Stimulated activated CD8-positive, alpha-beta memory T cell treated with anti-CD3 and anti-CD28 coated beads, Interleukin-12 subunit alpha, Interleukin-12 subunit beta, amount 100 ng/mL, for 1 hour (primary cell): ENCODE measurements at places on chromosomes 6 and 20.

GRCh38 chr6:67615796-67616195 lies 1019.3 kb upstream of the ADGRB3 start:
- DNase-seq: no peak

GRCh38 chr6:16766836-16767745 lies 5.8 kb upstream of the ATXN1 start:
- DNase-seq: no peak

- no peak for DNase-seq
These were observed 34.0 kb upstream of the TASP1 start for GRCh38 chr20:13672690-13673089.

DNA sequence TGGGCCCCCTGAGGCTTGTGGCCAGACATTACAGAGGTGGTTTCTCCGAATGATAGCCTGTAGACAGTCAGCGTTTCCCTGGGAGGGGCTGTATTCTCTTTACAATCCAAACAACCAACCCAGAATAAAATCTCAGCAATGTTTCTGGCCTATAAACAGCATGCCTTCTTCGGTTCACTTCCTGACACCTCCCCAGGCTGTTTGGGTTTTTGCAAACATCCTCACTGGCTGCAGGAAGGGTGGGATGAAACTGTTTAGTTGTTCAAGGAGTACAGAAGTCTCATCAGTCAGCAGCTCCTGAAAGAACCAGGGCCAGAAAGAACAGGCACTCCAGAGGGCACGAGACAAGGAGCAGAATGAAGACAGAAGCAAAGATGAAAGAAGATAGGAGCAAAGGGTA lies 350.0 kb downstream of the QKI start:
- no peak for DNase-seq

DNA sequence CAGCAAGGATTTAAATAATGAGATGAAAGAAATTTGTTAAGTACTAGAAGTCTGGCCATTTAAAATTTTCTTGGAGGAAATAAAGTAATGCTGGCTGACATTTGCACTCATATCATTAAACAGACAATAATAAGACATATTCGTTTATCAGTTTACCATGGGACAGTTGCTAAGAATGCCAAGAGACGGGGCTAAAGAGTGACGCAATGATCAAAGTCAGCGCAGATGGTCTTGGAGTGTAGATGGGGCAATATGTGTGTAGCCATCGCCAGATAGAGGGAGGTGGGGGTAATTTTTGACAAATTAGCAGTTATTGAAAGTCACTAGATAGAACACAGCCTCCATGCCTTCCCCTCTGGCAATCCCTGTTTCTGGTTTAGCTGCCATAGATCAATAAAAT lies 413.2 kb upstream of the JAG1 start:
- DNase-seq: no peak

- no peak for DNase-seq
These were observed 39.2 kb upstream of the TPD52L1 start for GRCh38 chr6:125114248-125114858.

- no peak for DNase-seq
These were observed 316.4 kb downstream of the RNF144B start for GRCh38 chr6:18703546-18703945.

- no peak for DNase-seq
These were observed 225.5 kb downstream of the TAF4 start for GRCh38 chr20:61839912-61840778.

- DNase-seq: no peak
These were observed 32.9 kb upstream of the GATA5 start for GRCh38 chr20:62508641-62509051.

DNA sequence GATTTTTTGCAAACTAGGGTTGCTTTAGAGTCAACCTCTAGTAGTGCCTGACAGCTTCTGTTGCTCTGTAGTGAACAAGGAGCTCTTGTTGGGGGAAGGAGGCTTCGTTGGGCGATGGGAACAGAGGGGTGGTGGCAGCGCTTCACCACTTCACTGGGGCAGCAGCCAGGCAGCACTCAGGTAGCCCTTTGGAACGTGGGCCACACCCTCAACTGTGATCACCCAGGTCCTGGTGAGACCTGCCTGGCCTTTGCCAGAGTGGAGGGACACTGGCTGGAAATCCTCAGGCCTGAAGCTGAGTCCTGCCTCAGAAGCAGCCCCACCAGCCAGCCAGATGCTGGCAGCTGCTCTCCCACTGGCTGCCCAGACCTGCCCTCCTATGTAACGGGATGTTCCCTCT lies 10.4 kb upstream of the EDN3 start:
- no peak for DNase-seq

- DNase-seq: no peak
These were observed 42.4 kb downstream of the POPDC3 start for GRCh38 chr6:105137388-105137787.

DNA sequence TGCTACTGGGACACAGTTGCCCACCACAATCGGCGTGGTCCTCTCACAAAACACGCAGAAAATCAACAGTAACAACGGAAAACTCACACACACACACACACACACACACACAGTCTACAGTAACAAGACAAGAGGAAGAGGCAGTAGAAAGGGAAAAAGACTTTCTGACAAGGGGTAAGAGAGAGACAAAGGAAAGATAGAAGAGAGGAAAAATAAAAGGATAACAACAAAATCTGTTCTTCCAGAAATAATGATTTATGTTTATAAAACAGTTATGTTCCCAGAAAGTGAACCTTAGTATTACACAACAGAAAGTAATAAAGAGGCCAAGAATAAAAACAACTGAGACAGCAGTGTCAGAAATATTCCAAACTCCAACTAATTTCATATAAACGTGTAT lies 2.9 kb downstream of the RANBP9 start:
- DNase-seq: no peak

GRCh38 chr6:150510576-150510975 lies 89.1 kb upstream of the PLEKHG1 start:
- no peak for DNase-seq

DNA sequence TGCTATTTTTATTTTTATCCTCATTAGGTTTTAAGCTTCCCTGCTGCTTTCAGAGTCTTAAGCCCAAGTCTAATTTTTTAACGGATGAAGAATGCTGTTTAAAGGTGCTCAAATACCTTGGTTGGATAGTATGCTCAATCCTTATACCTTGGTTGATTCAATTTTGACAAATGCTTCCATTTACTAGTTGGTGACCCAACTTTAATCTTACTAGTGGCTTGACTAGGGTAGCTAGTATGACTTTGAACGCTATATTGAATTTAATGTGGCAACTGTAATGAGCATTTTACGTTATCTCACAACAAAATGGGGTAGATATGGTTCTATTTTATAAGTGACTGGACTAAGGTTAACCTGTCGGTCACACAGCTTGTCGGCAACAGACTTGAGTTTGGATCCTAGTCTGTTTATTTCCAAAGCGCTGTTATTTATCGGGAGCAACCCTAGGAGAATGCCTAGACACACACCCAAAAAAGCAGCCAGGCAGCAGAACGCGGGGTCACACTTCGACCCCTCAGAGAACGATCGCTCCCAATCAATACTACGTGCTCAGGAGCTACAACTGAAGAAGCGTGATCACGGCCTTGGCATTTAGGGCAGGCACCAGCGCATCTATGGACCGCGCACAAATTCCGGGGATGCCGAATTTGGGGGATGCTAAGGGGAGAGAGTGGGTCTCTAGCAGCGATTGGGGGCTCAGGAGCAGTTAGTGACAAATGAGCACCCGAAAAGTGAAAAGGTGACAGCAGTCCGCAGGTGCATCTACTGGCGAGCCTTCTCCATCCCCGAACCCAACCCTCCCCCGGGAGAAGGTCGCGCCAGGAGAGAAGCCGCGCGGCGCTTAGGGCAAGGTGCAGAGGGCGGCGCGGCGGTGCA lies 586 bp upstream of the ALDH5A1 start:
- DNase-seq: no peak

GRCh38 chr20:61964675-61965605 lies 100.7 kb downstream of the TAF4 start:
- no peak for DNase-seq

- DNase-seq: no peak
These were observed 7.3 kb upstream of the PDYN start for GRCh38 chr20:2001119-2001518.

- no peak for DNase-seq
These were observed 22.5 kb downstream of the ADGRB3 start for GRCh38 chr6:68657374-68658139.

- no peak for DNase-seq
These were observed 83.8 kb downstream of the SASH1 start for GRCh38 chr6:148426317-148426977.

DNA sequence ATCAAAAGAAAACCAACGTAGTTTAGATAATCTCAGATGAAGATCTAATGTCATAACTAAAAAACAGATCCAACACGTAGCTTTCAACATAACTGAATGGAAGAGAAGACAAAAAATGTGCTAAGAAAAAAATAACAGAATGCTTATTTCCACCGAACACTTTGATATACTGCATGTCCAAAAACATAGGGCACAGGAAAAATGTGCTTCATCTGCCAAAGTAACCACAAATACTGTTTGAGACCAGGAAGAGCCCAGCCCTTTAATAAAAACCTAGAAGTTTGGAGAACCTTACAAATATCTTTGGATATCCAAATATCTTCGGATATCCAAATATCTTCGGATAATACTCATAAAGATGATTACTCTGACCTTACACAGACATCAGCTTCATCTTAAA lies 19.8 kb downstream of the LAMA4 start:
- no peak for DNase-seq

GRCh38 chr6:31114541-31114878 lies at the start of gene PSORS1C1:
Gene PSORS1C1 (plus strand): TSS chr6:31114800. CDS start chr6:31129633, 14,833 bp downstream.
- no peak for DNase-seq

DNA sequence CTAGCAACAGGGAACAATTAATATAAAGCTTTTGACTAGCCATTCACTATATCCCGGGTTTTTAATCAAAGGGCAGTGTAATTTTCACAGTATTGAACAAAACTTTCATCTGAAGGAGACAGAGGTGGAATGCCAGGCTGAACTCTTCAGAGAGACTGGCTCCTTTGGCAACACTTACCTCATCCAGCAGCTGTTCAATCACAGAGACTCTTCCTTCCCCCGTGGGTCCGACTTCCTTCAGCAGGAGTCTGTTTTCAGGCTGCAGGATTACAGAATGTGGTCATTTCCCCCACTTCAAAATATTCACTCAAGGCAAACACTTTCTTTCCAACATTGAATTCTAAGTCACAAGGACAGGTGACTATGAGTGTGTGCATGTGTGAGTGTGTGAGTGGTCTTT lies 76.6 kb downstream of the DZANK1 start:
- DNase-seq: no peak

DNA sequence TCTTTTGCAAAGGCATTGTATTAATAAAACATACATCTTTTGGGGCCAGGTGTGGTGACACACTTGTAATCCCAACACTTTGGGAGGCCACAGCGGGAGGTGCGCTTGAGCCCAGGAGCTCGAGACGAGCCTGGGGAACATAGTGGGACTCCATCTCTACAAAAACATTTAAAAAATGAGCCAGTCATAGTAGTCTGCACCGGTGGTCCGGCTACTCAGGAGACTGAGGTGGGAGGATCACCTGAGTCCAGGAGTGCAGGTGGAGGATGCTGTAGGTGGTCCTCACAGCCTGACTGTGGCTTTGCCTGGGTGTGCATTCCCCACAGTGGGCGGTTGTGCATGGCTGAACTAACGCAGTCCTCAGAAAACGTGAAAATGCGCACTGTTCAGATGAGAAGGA lies 162.5 kb downstream of the DLL1 start:
- no peak for DNase-seq
